Chondrocyte (in vitro differentiated cells): ENCODE measurements at places on chromosomes 4 and X. TPM values are rescaled to one million over a fixed set of nuclear protein-coding genes. Genes with fewer than 3 reads are reported as not detected.
A peak's percentile ranks its signal among the peaks of the same experiment; 100 is the strongest.

Gene AKAP4
- total RNA-seq: not detected in 3 replicates

Gene CYTL1
- total RNA-seq: 49.9 to 67.7 TPM (median 67.3 TPM) in 3 replicates

DNA sequence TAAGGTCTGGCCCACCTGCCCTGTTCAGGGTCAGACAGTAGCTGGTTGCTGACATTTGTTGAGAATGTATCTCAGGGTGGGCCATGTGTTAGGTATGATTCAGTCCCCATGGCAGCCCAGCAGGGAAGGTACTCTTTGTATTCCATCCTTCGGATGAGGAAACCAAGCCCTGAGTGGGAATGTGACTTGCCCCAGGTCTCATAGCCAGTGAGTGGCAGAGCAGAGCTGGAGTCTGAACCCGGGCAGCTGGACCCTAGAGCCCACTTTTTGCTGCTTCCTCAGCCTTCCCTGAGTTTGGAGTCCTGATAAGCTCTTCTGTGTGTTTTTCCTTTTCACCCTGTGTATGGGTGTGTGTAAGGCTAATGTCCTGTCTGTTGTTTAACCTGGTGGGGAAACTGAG, 21.6 kb upstream of the UBA1 start:
- H3K36me3 ChIP-seq: peaks cover 9% of the 10 kb centered on the region
- no peaks in the 10 kb centered on the region for H3K27me3 ChIP-seq
- peak; percentile 11 for DNase-seq
- H3K27ac ChIP-seq: no peak overlapping the region
- H3K4me1 ChIP-seq: no peaks in the 10 kb centered on the region
- no peak overlapping the region for H3K4me3 ChIP-seq

DNA sequence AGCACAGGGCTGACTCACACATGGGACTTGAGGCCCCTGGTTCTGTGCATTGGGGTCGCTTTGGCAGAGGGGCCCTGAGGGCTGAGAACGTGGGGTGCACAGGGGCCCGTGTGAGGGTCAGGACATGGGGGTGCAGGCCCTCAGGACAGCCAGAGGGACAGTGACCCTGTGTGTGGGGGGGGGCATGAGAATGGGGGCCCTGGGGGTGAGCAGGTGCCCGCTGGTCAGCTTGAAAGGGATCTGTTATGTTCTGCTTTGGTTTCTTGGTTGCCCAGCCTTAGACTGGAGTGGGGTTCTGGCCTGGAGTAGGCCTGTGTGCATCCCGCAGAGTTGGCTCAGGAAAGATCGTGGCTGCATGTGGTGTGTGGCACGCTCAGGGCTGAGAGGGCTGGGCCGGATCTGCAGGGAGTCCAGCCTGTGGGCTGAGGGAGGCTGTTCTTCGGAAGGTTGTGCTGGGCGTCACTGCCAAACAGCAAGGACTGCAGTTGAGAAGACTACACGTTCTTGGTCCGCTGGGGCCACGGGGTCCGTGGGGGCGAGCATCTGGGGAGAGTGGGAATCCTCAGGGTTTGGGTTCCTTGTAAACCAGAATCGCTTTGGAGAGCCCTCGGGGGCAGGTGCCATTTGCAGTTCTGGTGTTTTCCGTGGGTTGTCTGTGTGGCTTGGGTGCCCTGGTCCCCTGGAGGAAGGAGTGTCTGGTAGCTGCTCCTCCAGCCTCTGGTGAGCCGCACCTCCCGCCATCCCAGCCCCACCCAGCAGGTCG, 15.2 kb upstream of the UVSSA start:
- H3K27me3 ChIP-seq: no peaks in the 10 kb centered on the region
- no peaks in the 10 kb centered on the region for H3K4me1 ChIP-seq
- peak; percentile 71 for DNase-seq

DNA sequence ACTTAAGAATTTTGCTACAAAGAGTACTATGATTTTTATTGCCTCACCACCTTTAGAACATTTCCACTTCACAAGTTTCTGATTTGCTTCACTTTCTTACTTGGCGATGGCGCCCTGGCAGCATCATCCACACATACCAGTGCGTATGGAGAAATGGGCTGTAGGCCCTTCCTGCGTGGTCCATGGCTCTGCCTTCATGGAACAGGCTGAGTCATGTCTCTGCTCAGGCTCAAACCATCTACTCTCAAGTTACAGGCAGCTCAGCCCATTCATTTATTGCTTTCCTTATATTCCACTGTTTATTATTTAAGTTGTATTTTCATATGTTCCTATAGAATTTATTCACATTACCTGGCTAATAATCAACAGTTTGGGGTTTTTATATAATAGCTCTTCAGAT, 21.1 kb downstream of the CASP3 start:
- DNase-seq: no peak
- no peak overlapping the region for H3K4me3 ChIP-seq
- no peak overlapping the region for H3K27ac ChIP-seq
- no peaks in the 10 kb centered on the region for H3K27me3 ChIP-seq
- no peaks in the 10 kb centered on the region for H3K4me1 ChIP-seq
- peaks cover 41% of the 10 kb centered on the region for H3K36me3 ChIP-seq

GRCh38 chrX:15916704-15917084, 62.1 kb upstream of the AP1S2 start:
- H3K4me1 ChIP-seq: no peaks in the 10 kb centered on the region
- H3K27ac ChIP-seq: no peak overlapping the region
- H3K4me3 ChIP-seq: no peak overlapping the region
- peaks cover 2% of the 10 kb centered on the region for H3K27me3 ChIP-seq
- DNase-seq: no peak
- H3K36me3 ChIP-seq: peaks cover 4% of the 10 kb centered on the region

- no peak for DNase-seq
- peaks cover 39% of the 10 kb centered on the region for H3K4me1 ChIP-seq
- no peak overlapping the region for H3K27ac ChIP-seq
- H3K27me3 ChIP-seq: no peaks in the 10 kb centered on the region
Observed at GRCh38 chr4:24780936-24781495, 14.4 kb upstream of the SOD3 start.
